ENCODE measurements at places on chromosomes 7 and 10. TPM values are rescaled to one million over a fixed set of nuclear protein-coding genes. Genes with fewer than 3 reads are reported as not detected.

The PCGF6 gene
- total RNA-seq: 8.3 TPM

The TAX1BP1 gene
- total RNA-seq: 83.2 TPM

The FAM237B gene
- not detected for total RNA-seq

The ASNS gene
- total RNA-seq: 17.7 TPM

The SPOCK2 gene
- 46.9 TPM for total RNA-seq

The POM121C gene
- 21.6 TPM for total RNA-seq

Measured in vagina (tissue), 2 donors.